Astrocyte (in vitro differentiated cells and primary cell): ENCODE measurements at places on chromosomes 16 and 17. TPM values are rescaled to one million over a fixed set of nuclear protein-coding genes. Genes with fewer than 3 reads are reported as not detected.

DNA sequence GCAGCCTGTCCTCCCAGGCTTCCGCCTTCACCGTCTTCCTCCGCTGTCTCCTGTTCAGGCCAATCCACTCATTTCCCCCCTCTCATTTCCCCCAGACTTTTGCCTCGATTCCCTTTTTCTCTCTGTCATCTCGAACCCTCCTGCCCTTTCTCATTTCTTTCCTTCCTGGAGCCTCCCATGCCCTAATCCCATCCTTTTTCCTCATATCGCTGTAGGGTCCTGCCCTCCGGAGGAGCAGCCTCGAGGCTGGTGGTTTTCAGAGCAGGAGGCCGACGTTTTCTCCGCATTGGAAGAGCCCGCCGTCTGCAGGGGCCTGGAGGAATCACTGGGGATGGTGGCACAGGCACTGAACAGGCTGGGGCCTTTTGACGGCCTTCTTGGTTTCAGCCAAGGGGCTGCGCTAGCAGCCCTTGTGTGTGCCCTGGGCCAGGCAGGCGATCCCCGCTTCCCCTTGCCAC is 597 bp downstream of the OVCA2 start:
- H3K4me1 ChIP-seq, result peaks cover 31% of the 10 kb centered on the region
- no peaks in the 10 kb centered on the region for H3K27me3 ChIP-seq
- H3K36me3 ChIP-seq, result peaks cover 5% of the 10 kb centered on the region
- DNase-seq, result no peak
- peak overlapping the region; percentile 93 for H3K27ac ChIP-seq

The TBC1D3G gene
- total RNA-seq, result not detected in 2 replicates

The ZPBP2 gene
- total RNA-seq, result not detected in 2 replicates

DNA sequence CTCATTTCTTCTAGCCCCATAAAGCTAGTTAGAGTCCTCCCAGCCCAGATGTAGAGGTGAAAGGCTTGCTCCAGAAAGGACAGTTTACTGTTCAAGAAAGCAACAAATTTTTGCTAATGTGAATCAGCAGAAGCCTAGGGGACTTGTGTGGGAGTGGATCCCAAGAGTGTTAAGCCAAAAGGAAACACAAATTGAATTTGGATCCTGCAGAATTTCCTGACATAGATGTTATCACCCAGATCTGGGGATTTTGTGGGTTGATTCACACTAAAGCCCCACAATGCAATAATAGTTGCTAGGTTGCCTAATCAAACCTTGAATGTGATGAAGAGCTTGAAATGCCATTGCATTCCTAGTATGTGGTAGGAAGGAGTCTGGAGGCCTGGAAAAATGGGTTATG is 135.2 kb upstream of the HS3ST3A1 start:
- no peaks in the 10 kb centered on the region for H3K27me3 ChIP-seq
- H3K4me1 ChIP-seq, result no peaks in the 10 kb centered on the region
- no peak overlapping the region for H3K4me3 ChIP-seq
- H3K36me3 ChIP-seq, result no peaks in the 10 kb centered on the region
- DNase-seq, result peak; percentile 85

DNA sequence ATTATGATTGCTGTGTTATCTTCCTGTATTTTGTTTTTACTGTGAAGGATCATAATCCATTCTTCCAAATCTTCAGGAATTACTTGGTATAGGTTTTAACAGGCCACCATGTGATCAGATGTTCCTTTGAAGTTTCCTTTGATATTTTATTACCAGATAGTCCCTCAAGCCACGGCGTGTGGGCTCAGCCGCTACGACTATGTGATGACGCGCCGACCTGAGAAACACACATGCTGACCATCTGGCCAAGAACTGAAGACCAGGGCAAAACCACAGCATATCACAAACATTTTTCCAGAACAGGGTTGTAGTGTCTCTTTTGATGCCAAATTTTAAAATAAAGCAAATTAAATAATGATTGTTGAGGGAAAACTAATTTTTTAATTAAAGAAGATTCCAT is 47.3 kb downstream of the ZCCHC14 start:
- H3K4me1 ChIP-seq, result peaks cover 32% of the 10 kb centered on the region
- H3K4me3 ChIP-seq, result no peak overlapping the region
- no peak overlapping the region for H3K27ac ChIP-seq
- no peaks in the 10 kb centered on the region for H3K27me3 ChIP-seq
- peaks cover 6% of the 10 kb centered on the region for H3K36me3 ChIP-seq

DNA sequence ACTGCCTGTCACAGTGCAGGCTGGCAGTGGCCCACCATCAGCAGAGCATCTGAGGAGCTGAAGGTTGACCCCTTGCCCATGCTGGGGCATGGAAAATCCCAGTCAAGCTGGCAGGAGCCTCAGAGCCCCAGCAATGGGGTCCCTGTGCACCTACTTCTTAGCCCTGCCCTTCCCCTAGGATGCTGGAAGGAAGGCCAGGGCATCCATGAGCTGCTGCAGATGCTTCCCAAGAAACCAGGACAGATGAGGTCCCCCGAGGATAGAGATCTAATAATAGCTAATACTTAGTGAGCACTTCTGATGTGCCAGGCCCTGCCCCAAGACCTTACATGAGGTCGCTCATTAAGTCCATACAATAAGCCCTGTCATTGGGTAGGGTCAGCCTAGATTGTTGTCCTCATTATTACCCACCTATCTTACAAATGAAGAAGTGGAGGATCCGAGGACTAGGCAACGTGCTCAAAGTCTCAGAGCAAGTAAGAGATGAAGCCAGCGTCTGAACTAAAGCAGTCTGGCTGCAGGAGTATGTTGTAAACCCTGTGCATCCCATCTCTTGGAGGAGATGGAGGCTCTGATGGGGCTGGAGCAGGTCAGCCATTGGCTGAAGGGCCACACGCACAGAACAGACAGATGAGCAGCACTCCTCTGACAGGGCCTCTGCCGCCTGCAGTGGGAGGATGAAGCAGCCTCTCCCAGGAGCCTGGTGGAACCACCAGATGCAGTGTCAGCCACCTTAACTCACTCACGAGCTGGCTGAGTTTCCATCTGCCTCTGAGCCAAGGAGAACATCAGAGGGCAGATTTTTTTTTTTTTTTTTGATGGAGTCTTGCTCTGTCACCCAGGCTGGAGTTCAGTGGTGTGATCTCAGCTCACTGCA is 175.4 kb downstream of the WSCD1 start:
- no peak overlapping the region for H3K4me3 ChIP-seq
- H3K27ac ChIP-seq, result no peak overlapping the region
- H3K4me1 ChIP-seq, result no peaks in the 10 kb centered on the region
- DNase-seq, result no peak

The MAZ gene
- total RNA-seq, result 216 and 247 TPM in 2 replicates

The ITGA2B gene
- 0.31 and 0.68 TPM in 2 replicates for total RNA-seq

DNA sequence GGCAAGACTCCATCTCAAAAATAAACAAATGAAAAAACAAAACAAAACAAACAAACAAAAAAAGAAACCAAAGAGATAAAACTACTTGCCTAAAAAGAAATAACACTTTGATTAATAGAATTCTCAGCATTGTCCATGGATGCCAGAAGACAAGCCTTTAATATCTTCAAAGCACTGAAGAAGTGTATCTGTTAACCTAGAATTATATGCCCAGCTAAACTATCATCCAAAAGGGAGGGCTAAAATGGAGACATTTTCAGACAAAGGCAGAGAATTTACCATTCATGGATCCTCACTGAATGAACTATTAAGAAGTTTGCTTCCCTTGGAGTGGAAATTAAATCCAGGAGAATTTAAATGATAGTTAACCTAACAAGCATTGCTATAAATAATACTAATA is 130.1 kb upstream of the SEC14L1 start:
- no peaks in the 10 kb centered on the region for H3K36me3 ChIP-seq
- H3K27me3 ChIP-seq, result no peaks in the 10 kb centered on the region
- no peak for DNase-seq
- no peak overlapping the region for H3K27ac ChIP-seq

GRCh38 chr17:39809221-39809620 is 54.9 kb downstream of the IKZF3 start:
- H3K27ac ChIP-seq, result no peak overlapping the region
- no peaks in the 10 kb centered on the region for H3K36me3 ChIP-seq
- peaks cover 35% of the 10 kb centered on the region for H3K27me3 ChIP-seq
- no peak for DNase-seq
- no peaks in the 10 kb centered on the region for H3K4me1 ChIP-seq

The C17orf113 gene
- total RNA-seq, result 0.19 and 0.23 TPM in 2 replicates

DNA sequence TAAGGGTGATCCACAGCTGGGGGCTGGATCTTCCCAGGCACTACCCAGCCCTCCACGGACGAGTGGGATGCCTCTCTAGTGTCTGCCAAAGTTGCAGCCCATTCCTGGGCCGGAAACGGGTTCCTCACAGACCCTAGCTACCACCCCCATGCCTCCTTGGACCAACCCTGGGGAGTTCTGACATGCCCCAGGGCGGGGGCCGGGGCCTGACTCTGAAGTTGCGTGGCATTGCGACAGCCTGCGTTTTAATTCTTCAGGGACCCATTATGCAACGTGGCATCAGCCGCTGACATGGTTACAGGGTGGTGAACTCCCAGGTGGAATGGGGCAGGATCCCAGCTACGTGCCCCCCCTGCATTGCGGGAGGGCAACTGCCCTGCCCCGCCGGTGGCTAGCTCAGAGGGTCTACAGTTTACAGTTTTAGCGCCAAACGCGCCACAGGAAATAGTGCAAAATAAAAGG is 2.7 kb downstream of the CBX4 start:
- no peak overlapping the region for H3K27ac ChIP-seq
- H3K4me1 ChIP-seq, result peaks cover 36% of the 10 kb centered on the region
- DNase-seq, result no peak
- no peaks in the 10 kb centered on the region for H3K36me3 ChIP-seq
- peaks cover 9% of the 10 kb centered on the region for H3K27me3 ChIP-seq
- no peak overlapping the region for H3K4me3 ChIP-seq

- H3K4me3 ChIP-seq, result peak overlapping the region; percentile 52
- peaks cover 17% of the 10 kb centered on the region for H3K27me3 ChIP-seq
- H3K4me1 ChIP-seq, result peaks cover 18% of the 10 kb centered on the region
- H3K27ac ChIP-seq, result peak overlapping the region; percentile 55
Measured at GRCh38 chr17:74430385-74430705, 1.5 kb upstream of the GPRC5C start.

The FOXL1 gene
- 6.1 and 8.1 TPM in 2 replicates for total RNA-seq

The PRDM7 gene
- not detected in 2 replicates for total RNA-seq

The CDK5R1 gene
- 7.2 and 7.6 TPM in 2 replicates for total RNA-seq

DNA sequence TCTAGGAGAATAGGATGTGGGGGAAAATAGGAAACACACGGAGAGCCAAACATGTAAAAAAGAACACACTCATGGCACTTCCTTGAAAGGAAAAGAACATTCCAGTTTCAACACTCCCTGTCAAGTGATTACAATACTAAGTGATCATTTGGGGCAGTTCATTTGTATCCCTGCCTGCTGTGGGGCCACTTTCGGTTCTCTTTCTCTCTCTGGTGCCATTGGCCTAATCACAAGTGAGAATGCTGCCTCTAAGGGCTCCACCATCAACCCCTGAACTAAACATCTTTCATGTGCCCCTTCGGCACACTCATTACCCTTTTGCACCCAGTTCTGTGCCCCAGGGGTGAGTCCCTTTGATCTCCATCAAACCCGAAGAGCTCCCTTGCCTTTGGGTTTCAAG is 197.3 kb downstream of the CEP112 start:
- H3K4me1 ChIP-seq, result no peaks in the 10 kb centered on the region
- no peak for DNase-seq
- no peak overlapping the region for H3K27ac ChIP-seq
- no peaks in the 10 kb centered on the region for H3K27me3 ChIP-seq
- H3K36me3 ChIP-seq, result no peaks in the 10 kb centered on the region

GRCh38 chr16:88578446-88579313 is 8.5 kb downstream of the ZC3H18 start:
- H3K27ac ChIP-seq, result no peak overlapping the region
- no peak for DNase-seq
- no peak overlapping the region for H3K4me3 ChIP-seq

GRCh38 chr17:5786510-5786875 is 202.2 kb upstream of the NLRP1 start:
- DNase-seq, result no peak
- peak overlapping the region; percentile 54 for H3K27ac ChIP-seq
- no peak overlapping the region for H3K4me3 ChIP-seq
- H3K36me3 ChIP-seq, result no peaks in the 10 kb centered on the region
- peaks cover 8% of the 10 kb centered on the region for H3K27me3 ChIP-seq

- no peak overlapping the region for H3K27ac ChIP-seq
- H3K4me3 ChIP-seq, result no peak overlapping the region
- no peaks in the 10 kb centered on the region for H3K36me3 ChIP-seq
- no peaks in the 10 kb centered on the region for H3K27me3 ChIP-seq
- DNase-seq, result no peak
- peaks cover 42% of the 10 kb centered on the region for H3K4me1 ChIP-seq
Measured at GRCh38 chr16:66271074-66272060, 95.1 kb upstream of the CDH5 start.
